ENCODE measurements at places on chromosomes 4 and X.

DNA sequence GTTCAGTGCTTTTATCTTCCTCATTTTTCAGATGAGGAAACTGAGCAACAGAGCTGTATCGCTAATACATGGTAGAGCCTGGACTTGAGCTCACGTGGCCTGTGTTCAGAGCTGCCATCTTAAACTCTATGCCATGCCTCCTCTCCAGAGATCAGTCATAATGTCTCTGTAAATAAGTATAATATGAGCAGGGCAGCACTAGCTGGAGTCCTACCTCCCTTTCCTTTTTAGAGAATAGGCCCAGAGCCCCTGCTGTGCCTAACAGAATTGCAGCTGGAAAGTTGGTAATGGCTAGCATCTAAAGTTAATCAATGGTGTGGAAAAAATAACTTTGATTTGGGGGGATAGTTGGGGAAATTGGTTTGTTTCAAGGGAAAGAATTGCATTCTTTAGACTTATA lies 20.4 kb downstream of the CASP6 start:
- no peak for DNase-seq

GRCh38 chr4:149311076-149311475 lies 504.6 kb downstream of the IQCM start:
- DNase-seq, result no peak

DNA sequence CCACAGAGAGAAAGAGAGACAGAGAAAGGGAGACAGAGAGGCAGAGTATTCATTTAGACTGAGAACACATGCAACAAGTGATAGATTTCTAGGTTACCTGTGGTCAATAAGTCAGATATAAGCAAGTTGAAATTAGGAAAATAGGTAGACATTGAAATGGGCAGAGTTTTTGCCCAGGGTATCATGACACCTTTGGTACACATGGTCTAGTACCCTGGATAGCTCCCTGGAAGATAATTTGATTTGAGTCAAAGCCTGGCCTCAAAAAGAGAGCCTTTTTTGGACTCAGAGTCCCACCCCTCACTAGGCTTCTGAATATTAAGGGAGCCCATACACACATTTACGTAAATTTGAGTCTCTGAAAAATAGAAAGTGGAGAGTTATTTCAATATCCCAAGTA lies 4.0 kb upstream of the RPS6KA6 start:
- no peak for DNase-seq

DNA sequence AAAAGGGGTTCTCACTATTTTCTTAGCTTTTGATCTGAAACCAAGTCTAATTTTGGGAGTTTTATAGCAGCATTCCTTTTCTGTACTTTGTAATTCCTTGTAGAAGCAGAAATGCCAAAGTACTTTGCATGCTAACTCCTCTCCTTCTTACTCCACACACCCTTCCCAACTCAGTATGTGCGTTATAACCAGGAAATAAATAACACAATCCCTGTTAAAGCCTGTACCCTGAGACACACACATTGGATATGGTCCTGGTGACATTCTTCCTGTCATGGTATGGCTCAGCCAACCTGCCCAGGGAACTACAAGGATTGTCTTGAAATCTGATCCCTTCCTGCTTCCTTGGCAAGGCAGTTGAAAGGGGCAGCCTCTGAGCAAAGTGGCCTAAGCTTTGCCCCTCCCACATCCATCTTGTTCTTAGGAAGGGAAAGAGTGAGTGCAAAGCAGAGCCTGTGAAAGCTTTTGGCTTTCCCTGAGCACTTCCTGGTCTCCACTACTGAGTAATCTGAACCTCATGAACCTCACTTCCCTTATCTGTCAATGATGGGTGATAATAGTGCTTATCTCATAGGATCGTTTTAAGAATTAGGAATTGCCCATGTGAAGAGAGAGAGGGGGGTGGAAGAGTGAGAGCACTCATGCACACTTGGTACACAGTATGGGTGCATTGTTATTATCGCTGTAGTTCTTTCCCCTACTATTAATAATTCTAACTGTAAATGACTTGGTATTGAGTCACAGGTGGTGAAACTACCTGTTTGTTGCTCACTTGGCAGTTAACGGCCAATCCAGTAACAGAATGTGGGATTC lies 109.3 kb downstream of the AFF2 start:
- DNase-seq, result no peak

DNA sequence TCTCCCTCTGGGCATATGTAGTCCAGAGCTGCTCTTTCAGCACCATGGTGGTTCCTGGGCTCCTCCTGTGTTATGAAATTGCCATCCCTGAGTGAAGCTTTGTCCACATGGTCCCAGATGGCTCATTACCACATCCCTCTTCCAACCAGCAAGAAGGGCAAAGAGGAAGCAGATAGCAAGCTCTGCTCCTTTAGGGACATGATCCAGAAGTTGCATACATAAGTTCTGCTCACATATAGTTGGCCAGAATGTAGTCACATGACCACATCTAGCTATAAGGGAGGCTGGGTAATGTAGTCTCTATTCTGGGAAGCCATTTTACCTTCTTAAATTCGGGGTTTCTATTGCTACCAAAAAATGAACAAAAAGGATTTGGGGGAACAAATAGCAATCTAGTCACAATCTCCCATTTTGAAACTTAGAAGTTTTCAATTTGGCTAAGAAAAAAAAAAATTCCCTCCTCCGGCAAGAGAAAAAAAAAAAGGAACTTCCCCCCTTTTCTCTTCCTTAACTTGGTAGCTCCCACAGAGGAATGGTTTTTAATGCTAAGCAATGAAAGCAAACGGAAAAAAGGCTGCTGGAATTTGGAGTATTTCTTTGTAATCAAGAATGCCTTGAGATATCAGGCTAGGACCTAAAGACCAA lies 88.2 kb upstream of the USP9X start:
- DNase-seq, result peak; percentile 47

DNA sequence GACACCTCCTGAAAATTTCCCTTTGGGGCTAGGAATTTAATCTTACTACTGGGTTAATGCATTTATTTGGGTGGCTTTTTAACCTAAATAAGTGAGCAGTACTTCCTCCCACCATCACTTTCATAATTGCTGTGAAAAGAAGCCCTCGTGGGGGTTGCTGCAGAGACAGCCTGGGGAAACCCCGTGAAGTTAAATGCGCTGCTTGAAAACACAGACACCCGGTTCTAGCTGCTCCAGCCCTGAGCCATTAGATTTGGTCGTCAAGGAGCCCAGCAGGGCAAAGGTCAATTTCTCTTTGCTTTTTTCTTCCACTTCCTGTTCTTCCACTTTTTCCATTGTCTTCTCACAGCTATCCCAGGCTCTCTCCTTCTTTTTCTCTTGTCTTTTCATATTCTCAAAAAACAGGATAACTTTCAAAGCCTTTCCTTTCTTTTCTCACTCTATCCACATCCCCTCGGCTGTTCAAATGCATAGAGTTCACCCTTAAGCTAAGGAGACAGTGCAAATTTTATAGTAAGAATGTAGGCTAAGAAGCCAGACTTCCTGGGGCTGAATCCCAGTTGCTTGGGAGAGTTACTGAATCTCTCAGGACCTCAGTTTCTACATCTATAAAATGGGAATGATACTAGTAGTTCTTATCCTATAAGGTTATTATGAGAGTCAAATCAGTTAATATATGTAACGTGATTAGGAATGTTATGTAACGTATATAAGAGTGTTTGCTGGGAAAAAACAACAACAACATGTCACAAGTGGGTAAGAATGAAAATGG lies 91.5 kb upstream of the ZNF827 start:
- DNase-seq, result no peak

GRCh38 chrX:53445977-53446376 lies 11.8 kb upstream of the HSD17B10 start:
- DNase-seq, result no peak

DNA sequence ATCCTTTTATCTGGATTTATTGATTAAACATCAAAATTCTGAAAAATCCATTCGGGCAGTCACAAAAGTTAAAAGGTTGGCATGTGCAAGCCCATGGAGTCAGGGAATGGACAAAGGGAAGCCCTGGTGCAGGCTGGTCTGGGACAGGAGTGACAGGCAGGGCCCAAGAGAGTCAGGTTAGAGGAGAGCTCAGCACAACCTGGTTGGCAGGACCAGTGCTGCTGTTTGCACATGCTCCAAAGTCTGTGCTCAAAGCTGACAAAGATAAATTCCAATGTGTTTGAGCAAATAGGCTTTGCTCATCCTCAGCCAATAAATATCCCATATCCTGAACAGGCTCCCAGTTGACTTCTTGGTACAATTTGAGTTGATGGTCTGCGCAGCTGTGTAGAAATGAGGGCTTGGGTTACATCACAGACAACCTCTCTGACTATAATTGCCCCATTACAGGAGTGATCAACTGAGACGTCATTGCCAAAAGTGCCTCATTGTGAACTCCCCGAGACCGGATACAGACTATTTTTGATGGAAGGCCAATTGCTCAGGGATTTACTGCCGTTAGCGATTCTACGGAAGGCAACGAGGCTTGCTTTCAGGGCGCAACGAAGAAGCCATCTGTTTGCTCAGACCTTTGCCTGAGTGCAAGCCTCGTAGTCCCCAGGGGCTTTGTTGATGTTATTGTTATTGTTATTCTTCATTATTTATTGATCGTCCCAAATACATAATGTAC lies 1008.1 kb upstream of the TENM3 start:
- DNase-seq, result no peak

- DNase-seq, result no peak
These were observed 89.3 kb upstream of the LNX1 start for GRCh38 chr4:53680598-53680997.

DNA sequence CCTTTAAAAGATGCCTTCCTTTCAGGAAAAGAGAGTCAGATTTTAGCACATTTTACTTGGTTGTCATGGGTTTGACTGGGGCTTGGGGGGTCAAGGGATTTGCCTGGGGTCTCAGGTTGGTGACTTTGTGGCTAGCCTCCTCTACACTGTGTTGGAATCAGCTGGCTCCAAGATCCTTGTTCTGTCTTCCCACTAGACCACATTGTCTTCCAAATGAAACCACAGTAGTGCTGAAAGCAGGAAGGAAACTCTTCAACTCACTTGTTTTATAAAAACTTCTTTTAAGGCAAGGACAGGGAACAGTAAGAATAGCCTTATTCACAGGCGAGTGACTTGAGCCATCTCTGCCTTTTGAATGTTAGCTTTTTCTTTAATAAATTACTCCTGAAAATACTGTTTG lies 37.0 kb upstream of the OTUD4 start:
- DNase-seq, result no peak

- DNase-seq, result no peak
These were observed 21.3 kb upstream of the PDLIM5 start for GRCh38 chr4:94430406-94430805.

DNA sequence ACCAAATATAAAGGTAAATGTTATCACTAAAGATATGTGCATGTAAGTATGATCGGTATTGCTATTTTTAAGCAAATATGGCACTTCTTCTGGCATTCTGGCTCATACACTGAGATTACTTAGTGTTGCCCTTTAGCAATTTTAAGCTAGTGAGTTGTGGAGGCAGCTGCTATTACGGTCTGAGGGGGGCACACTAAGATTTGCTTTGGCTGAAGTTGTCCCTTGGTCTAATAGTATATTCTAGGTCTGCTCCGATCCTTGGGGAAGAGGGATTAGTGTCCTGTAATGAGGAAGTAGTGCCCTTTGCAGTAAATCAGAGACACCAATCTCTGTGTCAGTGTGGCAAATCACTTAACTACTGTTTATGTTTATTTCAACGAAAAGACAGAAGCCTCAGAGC lies 196.5 kb upstream of the FTHL17 start:
- no peak for DNase-seq

- no peak for DNase-seq
These were observed 80.6 kb upstream of the DHX15 start for GRCh38 chr4:24664956-24665355.

GRCh38 chr4:65202165-65202852 lies 468.0 kb downstream of the EPHA5 start:
- DNase-seq, result no peak

GRCh38 chr4:110483516-110483915 lies 7.6 kb downstream of the ENPEP start:
- no peak for DNase-seq

DNA sequence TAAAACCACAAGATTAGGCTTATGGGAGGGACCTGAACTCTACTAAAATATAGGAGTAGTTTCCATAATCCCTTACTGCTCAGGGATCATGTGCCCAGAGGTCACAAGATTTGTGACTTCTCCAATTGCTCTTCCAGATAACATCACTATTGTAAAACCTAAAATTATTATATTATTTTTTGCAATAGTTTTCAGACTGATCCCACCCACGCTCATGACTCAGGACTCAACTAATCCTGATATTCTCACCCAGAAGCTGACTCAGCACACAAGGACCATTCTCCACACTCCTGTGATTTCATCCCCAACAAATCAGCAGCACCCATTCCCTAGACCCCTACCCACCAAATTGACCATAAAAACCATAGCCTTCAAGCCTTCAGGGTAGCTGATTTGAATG lies 24.0 kb upstream of the RPL34 start:
- DNase-seq, result no peak

- DNase-seq, result no peak
These were observed 190.3 kb upstream of the GATB start for GRCh38 chr4:151950993-151951670.
